ENCODE measurements at places on chromosomes 13 and 19.

DNA sequence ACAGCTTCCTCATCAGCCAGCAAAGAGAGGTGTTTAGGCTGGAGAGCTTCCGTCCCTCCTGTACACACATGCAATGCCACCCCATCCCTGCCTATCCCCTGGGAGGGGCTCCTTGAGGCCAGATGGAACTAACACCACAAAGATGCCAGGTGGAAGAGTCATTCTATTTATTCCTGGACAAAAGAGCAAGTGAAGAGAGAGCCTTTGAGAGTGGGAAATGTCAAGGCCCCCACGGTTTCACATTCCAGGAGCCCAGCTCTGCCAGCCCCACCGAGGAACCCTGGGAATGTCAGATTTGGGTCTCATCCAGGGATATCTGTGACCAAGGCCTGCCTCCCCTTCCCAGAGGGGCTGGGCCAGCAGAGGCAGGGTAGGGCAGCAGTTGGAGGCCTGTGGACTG is 30.8 kb upstream of the IGFL1 start:
- DNase-seq, result peak; percentile 69

DNA sequence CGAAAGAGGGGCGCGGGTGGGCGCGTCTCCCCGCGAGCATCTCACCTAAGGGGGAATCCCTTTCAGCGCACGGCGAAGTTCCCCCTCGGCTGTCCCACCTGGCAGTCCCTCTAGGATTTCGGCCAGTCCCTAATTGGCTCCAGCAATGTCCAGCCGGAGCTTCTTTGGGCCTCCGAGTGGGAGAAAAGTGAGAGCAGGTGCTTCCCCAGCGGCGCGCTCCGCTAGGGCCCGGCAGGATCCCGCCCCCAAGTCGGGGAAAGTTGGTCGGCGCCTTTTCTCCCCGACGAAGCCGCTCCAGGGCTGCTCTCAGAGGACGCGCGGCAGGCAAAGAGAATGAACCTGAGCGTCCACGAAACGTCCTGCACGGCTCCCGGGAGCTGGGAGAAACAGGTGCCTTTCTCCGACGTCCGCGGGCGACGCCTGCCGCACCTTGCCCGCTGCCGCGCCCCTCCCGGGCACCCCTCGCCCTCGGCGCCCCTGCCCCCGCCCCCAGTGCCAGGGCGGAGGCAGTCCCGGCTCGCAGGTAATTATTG is 366 bp upstream of the KL start:
- no peak for DNase-seq

DNA sequence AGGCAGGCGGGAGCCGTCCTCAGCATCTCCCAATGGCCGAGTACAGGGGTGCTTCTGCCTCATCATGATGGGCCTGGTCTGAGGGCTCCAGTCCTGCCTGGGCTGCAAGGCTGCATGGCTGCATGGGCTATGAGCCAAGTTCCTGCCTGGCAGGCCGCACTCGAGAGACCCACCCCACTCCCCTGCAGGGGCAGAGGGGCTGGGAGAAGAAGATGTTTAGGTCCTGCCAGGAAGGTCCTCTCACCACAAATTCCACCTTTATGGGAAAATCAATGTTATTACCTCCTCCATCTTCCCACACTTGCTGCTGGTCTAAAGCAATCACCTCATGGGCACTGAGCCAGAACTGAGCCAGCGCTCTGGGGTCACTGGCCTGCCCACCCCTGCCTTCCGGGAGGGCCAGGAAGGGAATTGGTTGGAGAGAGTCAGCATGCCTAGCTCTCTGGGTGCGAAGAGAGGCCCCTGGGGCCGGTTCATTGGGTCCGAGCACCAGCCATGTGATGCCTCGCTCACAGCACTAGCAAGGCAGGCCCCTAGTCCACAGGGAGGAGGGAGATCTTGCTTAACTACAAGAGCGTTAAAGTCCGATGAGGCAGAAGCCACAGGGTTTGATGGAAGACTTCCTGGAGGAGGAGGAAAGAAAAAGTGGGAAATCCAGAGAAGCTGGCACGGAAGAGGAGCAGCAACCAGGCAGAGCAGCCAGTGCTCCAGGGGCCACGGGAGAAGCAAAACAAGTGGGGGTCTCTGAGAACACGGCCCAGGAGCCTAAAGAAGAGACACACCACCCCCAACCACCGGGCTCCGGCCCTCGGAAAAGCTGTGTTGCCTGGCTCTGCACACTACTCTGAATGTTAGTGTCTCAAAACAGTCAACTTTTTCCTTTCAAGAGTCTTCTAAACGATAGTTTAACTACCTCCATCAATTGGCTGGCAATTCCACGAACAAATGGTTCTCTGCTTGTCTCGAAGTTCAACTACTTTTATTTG is 63.1 kb downstream of the CEBPG start:
- no peak for DNase-seq

- DNase-seq, result peak; percentile 56
These were observed 21.7 kb upstream of the LAMP1 start for GRCh38 chr13:113275387-113275786.

GRCh38 chr13:30465593-30466357 is at the start of gene HMGB1:
Gene HMGB1, minus strand, starts transcription at chr13:30465936. Its CDS starts 2,256 bp downstream, at chr13:30463680.
- peak; percentile 99 for DNase-seq

DNA sequence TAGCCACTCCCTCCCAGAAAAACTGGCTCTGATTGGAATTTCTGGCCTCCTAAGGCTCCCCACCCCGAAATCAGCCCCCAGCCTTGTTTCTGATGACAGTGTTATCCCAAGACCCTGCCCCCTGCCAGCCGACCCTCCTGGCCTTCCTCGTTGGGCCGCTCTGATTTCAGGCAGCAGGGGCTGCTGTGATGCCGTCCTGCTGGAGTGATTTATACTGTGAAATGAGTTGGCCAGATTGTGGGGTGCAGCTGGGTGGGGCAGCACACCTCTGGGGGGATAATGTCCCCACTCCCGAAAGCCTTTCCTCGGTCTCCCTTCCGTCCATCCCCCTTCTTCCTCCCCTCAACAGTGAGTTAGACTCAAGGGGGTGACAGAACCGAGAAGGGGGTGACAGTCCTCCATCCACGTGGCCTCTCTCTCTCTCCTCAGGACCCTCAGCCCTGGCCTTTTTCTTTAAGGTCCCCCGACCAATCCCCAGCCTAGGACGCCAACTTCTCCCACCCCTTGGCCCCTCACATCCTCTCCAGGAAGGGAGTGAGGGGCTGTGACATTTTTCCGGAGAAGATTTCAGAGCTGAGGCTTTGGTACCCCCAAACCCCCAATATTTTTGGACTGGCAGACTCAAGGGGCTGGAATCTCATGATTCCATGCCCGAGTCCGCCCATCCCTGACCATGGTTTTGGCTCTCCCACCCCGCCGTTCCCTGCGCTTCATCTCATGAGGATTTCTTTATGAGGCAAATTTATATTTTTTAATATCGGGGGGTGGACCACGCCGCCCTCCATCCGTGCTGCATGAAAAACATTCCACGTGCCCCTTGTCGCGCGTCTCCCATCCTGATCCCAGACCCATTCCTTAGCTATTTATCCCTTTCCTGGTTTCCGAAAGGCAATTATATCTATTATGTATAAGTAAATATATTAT is 6.1 kb downstream of the FOSB start:
- DNase-seq, result peak; percentile 46

DNA sequence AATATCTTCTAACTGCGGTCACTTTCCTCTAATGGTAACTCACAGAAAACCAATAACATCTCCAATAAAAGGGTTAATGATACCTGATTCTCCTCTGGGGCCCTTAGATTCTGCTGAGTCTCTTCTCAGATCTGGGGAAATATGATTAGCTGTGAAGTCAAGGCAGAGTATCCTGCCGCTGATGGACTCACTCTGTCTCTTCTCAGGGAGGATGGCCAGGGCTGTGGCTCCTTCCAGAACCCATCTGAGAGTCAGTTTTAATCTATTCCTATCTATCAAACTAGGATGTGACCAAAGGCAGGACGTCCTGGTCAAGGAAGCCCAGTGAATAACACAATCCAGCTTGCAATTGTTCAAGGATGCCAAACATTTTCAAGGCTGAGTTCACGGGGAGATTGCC is 109.8 kb downstream of the SLC10A2 start:
- no peak for DNase-seq

GRCh38 chr13:47890146-47890814 is 110.8 kb downstream of the SUCLA2 start:
- no peak for DNase-seq

- peak; percentile 12 for DNase-seq
These were observed 20.8 kb upstream of the ZNF266 start for GRCh38 chr19:9456018-9456689.

GRCh38 chr19:42345191-42345812 is 19.9 kb downstream of the MEGF8 start:
- DNase-seq, result no peak

- no peak for DNase-seq
These were observed 15.1 kb upstream of the POU4F1 start for GRCh38 chr13:78618411-78618810.

- peak; percentile 39 for DNase-seq
These were observed 347.2 kb downstream of the ZNF536 start for GRCh38 chr19:30719189-30719998.

GRCh38 chr13:103895835-103896531 is 829.8 kb upstream of the SLC10A2 start:
- no peak for DNase-seq

DNA sequence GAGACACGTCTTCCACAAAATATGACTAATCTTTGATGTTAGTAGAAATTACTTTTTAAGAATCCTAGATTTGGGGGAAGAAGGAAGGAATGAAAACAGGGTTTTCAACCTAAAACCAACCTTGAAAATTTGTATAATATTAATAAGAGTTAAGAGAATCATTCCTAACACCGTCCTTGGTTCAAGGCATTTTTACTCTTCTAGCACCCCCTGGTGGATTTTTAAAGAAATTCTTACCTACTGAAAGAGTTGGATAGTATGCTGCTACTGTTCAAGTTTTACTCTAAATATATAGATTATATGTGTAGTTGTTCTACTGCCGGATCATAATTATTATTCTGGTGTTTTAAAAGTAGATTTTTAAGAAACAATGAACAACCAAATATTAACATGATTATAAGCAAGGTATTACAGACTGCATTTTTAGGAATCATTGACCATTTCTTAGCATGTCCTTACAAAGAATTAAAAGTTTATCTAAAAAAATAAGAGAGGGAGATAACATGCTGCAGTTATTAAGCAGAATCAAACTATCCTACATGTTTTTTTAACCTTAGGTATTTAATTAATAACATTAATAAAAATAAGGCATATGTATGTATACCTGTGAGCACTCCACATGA is 7.4 kb upstream of the SLITRK6 start:
- peak; percentile 41 for DNase-seq

- no peak for DNase-seq
These were observed 216.8 kb downstream of the TEX29 start for GRCh38 chr13:111537115-111537728.

GRCh38 chr19:9538183-9539058 is at the start of gene ZNF426:
Gene ZNF426, minus strand, starts transcription at chr19:9538645. Its CDS starts 2,413 bp downstream, at chr19:9536232.
- peak; percentile 84 for DNase-seq

DNA sequence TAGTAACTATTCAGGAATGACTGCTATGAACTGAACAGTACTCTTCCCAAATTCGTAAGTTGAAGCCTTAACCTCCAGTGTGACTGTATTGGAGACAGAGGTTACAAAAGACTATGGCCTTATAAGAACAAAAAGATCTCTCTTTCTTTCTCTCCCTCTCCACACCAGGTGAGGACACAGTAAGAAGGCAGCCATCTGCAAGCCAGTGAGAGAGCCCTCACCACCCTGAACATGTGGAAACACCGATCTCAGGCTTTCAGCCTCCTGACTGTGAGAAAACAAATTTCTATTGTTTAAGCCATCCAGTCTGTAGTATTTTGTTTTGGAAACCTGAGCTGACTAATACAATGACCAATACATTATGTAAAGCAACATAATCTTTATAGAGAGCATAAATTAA is 888.9 kb downstream of the SLITRK1 start:
- DNase-seq, result no peak

GRCh38 chr13:97023117-97023516 is 28.8 kb upstream of the OXGR1 start:
- no peak for DNase-seq

- no peak for DNase-seq
These were observed 7.6 kb downstream of the MTIF3 start for GRCh38 chr13:27442797-27443196.

GRCh38 chr13:113550453-113550852 is 34.1 kb upstream of the TFDP1 start:
- no peak for DNase-seq

DNA sequence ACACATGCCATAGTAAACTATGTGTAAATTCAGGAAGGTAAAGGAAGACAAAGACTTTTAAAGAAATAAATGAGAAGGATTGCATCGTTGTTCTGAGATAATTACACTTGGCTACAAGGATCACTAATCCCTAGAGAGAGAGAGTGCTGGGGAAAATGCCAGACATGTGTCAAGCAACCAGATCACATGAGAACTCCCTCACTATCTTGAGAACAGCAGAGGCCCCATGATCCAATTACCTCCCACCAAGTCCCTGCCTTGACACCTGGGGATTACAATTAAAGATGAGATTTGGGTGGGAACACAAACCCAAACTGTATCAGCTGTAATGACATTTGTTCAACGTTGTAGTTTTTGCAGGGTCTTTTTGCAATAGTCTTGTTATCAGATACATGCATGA is 1600.9 kb upstream of the MIR17HG start:
- DNase-seq, result no peak

DNA sequence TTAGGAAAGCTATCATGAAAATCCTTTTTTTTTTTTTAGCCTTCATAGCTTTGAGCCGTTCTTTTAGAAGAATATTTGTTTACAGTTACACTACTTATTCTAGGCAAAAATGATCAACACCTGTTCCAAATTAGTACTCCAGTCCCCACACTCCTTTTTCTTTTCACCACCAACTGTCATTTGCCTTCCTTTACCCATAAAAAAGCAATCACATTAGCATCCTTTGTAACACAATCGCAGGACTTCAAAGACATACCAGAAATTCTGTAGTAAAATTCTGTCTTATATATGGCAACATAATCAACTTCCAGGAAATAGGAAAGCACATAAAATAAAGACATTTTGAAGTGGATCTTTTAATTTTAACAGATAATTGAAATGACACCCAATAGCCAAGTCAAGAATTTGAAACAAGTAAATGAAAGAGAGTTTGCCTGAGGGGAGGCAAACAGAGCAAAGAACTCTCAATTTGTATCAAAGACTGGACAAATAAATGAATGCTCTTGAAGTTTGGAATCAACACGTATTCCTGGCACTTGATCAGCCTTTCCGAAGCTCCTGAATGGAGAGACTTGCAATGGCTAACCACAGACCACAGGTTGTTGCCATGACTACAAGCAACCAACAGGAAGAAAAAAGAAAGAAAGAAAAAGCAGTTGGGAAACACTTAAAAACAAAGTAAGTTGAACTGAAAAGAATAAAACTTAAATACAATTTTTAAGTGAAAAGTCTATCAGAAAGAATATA is 206.8 kb downstream of the PCDH9 start:
- DNase-seq, result peak; percentile 13

DNA sequence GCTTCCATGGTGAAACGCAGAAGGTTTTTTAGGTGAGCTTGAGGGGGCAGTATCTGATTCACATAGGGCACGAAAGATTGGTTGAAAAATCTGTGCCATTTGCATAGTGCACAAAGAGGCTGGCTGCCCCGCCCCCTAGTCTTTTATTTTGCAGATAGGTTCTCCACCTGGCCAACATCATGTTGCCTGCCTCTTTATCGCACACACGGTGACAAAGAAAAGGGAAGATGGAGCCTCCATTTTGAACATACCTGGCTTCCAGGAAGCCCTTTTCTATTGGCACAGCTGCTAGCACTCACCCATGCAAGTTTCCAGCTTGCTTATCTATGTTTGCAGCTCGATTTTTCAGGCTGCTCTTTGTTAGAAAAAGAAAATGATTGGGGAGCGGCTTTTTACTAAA is 316.2 kb upstream of the KLHL1 start:
- no peak for DNase-seq

GRCh38 chr13:29108068-29108786 is 288.1 kb downstream of the MTUS2 start:
- DNase-seq, result no peak

Data from M059J (cell line).